Activated CD8-positive, alpha-beta T cell treated with anti-CD3 and anti-CD28 coated beads, Interleukin-2, amount 10 ng/mL, durations not matched to agents 7 days and 5 days (primary cell): ENCODE measurements at places on chromosomes 6 and 20. TPM values are rescaled to one million over a fixed set of nuclear protein-coding genes. Genes with fewer than 3 reads are reported as not detected.

Gene OR2J3
- total RNA-seq, result not detected

Gene COL9A3
- total RNA-seq, result not detected

Gene GSTA2
- total RNA-seq, result not detected

Gene MEI4
- total RNA-seq, result not detected
